Activated CD4-positive, alpha-beta memory T cell treated with anti-CD3 and anti-CD28 coated beads for 36 hours (primary cell): ENCODE measurements at places on chromosomes 11 and 22.

GRCh38 chr11:83464160-83464944, 178.2 kb upstream of the CCDC90B start:
- DNase-seq = no peak

GRCh38 chr11:71418643-71419042, 29.6 kb downstream of the DHCR7 start:
- DNase-seq = no peak

DNA sequence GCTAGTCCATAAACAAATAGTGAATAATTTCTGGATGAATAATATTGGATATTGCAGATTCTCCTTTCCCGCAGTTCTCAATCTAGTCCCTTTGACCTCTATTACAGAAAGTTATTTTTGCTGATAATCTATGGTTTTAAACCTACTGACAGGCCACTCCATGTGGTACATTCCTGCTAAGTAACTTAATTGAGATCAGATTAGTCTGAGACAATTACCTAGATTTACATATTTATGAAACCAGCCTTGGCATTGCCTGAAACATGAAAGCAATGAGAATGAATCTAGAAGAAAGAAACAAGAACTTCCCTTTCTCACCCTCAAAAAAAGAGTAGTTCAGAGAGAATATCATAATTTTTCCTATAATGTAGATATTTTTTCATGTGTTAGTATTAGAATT, 964.2 kb downstream of the JRKL start:
- no peak for DNase-seq

- DNase-seq = no peak
These were observed 495.4 kb downstream of the NTM start for GRCh38 chr11:131865860-131866259.

- DNase-seq = no peak
These were observed 12.3 kb upstream of the DLAT start for GRCh38 chr11:112012874-112013273.

- DNase-seq = no peak
These were observed 33.4 kb downstream of the TMEM123 start for GRCh38 chr11:102419181-102419580.

GRCh38 chr11:117931971-117932370, 2.8 kb upstream of the TMPRSS13 start:
- peak; percentile 85 for DNase-seq
